Activated naive CD4-positive, alpha-beta T cell treated with anti-CD3 and anti-CD28 coated beads, Interleukin-2, amount 50 U/mL, for 16 hours (primary cell): ENCODE measurements at places on chromosomes 11 and 22.

DNA sequence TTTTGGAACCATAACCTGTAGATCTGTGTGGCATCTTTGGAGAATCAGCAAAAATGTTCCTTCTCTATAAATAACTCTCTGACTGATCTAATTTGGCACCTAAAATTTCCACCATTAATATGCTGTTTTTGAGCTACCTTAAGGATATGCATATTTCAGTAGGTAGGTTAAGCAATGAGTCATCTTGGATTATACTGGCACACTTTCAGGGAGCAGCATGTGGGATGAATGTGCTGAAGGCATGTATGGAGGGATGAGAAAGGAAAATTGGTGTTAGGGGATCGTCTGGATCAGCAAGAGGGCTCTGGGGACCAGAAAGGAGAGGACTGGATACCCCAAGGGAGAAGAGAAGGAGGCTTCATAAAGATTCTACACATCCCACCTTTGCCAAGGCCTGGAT lies 44.6 kb upstream of the ELF5 start:
- DNase-seq: no peak

GRCh38 chr22:31085493-31085824 lies 4.3 kb downstream of the SMTN start:
- DNase-seq: no peak

DNA sequence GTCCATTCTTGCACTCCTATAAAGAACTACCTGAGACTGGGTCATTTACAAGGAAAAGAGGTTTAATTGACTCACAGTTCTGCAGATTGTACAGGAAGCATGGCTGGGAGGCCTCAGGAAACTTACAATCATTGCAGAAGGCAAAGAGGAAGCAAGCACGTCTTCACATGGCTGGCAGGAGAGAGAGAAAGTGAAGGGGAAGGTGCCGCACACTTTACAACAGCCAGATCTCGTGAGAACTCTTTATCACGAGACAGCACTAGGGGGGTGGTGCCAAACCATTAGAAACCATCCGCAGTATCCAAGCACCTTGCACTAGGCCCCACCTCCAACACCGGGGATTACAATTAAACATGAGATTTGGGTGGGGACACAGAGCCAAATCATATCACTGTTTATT lies 19.4 kb upstream of the POLA2 start:
- DNase-seq: no peak

- DNase-seq: no peak
Observed at GRCh38 chr11:113162592-113162962, 151.8 kb upstream of the TTC12 start.

- DNase-seq: no peak
Observed at GRCh38 chr11:126345759-126346585, 9.5 kb upstream of the ST3GAL4 start.

- peak; percentile 55 for DNase-seq
Observed at GRCh38 chr11:3614742-3615171, 27.0 kb downstream of the ART5 start.

DNA sequence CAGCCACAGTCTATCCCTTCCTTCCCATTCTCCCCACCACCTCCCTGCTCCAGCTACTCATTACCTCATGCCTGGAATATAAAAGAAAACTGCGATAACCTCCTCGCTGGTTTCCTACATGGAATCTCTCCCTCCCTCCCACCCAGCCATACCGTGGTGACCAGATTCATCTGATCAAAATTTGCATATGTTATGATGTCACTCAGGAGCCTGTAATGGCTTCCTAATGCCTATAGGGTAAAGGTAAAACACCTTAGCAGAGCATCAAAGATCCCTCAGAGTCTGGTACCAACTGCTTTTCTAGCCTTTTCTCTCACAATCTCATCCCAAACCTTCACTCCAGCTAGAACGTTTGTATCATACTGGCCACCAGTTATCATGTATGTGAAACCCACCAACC lies 19.6 kb downstream of the RTN4RL2 start:
- no peak for DNase-seq

DNA sequence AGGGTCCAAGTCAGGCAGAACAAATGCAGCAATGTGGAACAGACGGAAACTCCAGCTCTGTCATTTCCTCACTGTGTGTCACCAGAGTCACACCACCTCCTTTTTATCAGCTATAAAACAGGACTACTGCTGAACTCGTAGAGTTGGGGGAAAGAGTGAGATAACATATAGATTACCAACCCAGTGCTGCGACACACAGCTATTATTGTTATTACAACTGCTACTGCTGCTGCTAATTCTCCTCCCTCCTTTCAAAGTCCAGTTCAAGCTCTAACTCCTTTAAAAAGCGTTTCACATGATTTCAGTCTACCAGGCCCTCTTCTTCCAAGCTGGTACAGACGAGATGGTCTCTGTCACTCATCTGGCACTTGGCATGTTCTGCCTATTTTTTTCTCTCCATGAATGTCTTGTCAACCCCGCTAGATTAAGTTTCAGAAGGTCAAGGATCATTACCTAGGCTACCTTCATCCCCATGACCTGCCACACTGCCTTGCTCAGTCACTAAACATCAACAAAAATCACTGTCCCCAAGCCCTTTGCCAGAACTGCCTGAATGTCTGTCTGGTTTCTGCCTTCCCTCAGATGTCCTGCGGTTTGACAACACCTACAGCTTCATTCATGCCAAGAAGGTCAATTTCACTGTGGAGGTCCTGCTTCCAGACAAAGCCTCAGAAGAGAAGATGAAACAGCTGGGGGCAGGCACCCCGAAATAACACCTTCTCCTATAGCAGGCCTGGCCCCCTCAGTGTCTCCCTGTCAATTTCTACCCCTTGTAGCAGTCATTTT lies 3.7 kb upstream of the MTFP1 start:
- no peak for DNase-seq

- no peak for DNase-seq
Observed at GRCh38 chr11:61370349-61371005, 8.3 kb downstream of the TMEM138 start.

- DNase-seq: no peak
Observed at GRCh38 chr11:120220747-120221037, 9.9 kb downstream of the OAF start.
